ENCODE measurements at places on chromosomes 6 and 20. TPM values are rescaled to one million over a fixed set of nuclear protein-coding genes. Genes with fewer than 3 reads are reported as not detected.

The WFDC6 gene
- total RNA-seq, result not detected

The NHLRC1 gene
- total RNA-seq, result 2.1 TPM

The ZC3H12D gene
- total RNA-seq, result 0.30 TPM

The CSTF1 gene
- total RNA-seq, result 32.9 TPM

The BACH2 gene
- 1.5 TPM for total RNA-seq

The BPIFA1 gene
- total RNA-seq, result not detected

Data from smooth muscle cell of the umbilical artery (primary cell).